Progenitor cell of endocrine pancreas (in vitro differentiated cells): ENCODE measurements at places on chromosomes 7 and 10.
A peak's percentile ranks its signal among the peaks of the same experiment; 100 is the strongest.

- no peak for DNase-seq
Measured at GRCh38 chr10:122232769-122233168, 38.3 kb upstream of the BTBD16 start.

- DNase-seq = no peak
Measured at GRCh38 chr10:64097391-64098122, 576.4 kb downstream of the REEP3 start.

DNA sequence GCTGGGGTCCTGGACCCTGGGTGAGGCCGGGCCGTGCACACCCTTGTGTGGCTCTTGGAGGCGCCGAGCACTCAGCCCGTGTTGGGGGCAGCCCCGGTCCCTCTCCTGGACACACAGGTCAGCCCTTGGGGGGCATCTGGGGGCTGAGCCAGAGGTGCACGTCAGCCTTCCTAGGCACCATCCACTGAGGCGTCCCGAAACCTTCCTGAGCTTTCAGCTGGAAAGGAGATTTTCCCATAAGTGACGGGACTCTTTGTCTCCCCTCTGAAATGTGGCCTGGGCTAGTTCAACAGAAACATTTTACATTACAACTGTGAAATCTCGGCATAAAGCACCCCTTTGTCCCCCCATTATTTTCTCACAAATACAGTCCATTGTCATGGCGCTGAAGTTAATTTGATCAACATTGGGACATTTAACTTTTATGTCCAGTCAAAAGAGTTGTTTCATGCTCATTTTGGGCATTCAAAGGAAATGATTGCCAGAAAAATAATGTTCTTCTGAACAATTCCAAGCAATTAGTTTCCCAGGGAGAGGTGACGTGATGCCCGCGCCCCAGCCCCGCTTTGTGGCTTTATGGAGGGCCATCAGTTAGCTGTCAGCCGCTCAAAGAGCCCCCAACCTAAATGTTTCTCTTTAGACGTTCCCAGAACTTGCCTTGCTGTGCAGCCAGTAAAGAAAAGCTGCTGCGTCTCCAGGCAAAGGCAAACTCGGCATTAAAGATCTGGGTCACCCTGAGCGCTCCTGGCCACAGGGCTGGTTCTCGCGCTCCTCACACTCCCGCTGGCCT lies 70.8 kb downstream of the NKX6-2 start:
- no peak for DNase-seq

DNA sequence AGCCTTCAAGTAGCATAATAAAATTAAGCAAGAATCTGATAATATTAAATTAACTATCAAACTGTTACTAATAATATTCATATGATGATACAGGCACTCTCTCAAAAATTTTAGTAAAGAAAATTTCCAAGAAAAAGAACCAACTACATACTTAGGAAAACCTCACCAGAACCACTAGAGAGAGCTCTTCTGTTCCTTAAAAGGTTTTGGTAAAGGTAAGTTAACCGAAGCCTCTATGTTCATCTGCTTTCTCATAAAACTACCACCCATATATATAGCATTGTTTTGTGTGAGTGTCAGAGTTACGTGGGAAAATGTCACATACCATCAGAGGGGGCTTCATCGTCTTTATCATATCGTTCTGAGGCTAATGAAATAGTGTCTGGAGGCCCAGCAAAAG lies 20.7 kb downstream of the SKAP2 start:
- no peak for DNase-seq

GRCh38 chr10:88114368-88114767 lies 250.9 kb downstream of the PTEN start:
- no peak for DNase-seq

DNA sequence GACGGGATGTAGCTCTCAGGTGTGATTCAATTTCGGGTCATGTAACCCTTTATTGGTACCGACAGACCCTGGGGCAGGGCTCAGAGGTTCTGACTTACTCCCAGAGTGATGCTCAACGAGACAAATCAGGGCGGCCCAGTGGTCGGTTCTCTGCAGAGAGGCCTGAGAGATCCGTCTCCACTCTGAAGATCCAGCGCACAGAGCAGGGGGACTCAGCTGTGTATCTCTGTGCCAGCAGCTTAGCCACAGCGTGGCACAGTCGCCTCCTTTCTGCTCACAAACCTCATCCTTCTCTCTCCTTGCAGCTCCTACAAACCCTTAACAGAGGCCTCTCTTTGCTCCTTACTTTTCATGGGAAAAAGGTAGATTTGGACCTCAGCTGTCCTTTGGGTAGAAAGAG lies 197.5 kb upstream of the PRSS58 start:
- DNase-seq = no peak

- no peak for DNase-seq
Measured at GRCh38 chr7:90005836-90006235, 148.4 kb upstream of the STEAP1 start.

- DNase-seq = no peak
Measured at GRCh38 chr10:124935946-124936345, 6.0 kb upstream of the ZRANB1 start.

DNA sequence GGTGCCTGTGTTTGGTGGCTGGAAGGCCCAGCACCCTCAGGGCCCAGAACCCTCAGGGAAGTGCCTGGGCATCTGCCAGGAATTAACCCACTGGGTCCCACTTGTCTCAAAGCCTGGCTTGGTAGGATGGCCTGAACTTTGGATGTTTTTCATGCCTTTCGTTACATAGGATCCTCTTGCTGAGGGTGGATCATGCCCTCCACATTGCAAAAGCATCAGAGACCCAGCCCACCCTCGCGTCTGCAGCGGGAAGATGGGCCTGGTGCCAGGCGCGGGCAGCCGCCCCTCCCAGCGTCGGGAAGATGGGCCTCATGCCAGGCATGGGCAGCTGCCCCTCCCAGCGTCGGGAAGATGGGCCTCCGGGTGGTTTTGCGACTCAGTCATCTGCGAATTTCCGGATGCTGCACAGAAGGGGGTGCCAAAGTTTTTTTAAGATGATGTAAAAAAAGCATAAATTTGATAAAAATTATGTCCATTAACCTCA lies 51.9 kb upstream of the PRKAR1B start:
- no peak for DNase-seq

- no peak for DNase-seq
Measured at GRCh38 chr10:63865210-63865609, 344.0 kb downstream of the REEP3 start.

DNA sequence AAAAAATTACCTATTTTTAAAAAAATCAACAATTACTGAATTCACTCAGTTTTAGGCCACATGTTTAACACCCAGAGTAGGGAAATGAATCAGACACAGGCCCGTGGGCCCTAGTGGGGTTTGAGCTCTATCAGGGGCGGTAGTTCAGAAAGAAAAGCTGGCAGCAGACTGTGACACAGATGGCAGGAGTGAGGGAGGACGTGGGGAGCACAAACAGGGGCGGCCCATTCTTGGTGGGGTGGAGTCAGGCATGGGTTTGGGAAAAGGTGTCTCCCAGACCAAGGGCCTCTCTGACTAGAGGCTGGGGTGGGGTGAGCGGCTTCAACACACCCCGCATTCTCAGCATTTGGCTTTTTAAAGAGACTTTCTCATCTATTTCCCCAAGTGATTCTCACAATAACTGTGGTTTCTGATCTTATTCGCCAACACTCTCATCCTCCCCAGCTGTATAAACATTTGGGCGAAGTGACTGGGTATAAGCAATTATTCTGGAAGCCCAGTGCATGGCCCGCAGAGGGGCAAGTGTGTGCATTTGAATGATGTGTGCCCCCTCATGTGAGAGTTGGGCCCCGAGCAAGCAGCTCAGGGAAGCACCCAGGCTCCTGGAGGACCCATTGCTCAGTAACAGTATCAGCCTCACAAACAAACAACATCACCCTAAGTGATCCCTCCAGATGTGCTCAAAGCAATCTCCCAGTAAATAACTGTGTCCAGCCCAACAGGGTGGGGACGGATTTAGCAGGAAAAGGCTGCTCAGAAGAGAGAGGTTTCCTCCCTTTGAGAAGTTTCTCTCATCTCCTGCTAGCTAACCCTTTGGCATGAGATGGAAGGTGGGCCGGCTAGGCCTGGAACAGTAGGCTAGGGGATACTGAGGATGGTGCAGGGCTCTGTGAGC lies 437.6 kb upstream of the ZMIZ1 start:
- DNase-seq = no peak

- peak; percentile 54 for DNase-seq
Measured at GRCh38 chr7:130273081-130273932, 6.6 kb downstream of the CPA2 start.

DNA sequence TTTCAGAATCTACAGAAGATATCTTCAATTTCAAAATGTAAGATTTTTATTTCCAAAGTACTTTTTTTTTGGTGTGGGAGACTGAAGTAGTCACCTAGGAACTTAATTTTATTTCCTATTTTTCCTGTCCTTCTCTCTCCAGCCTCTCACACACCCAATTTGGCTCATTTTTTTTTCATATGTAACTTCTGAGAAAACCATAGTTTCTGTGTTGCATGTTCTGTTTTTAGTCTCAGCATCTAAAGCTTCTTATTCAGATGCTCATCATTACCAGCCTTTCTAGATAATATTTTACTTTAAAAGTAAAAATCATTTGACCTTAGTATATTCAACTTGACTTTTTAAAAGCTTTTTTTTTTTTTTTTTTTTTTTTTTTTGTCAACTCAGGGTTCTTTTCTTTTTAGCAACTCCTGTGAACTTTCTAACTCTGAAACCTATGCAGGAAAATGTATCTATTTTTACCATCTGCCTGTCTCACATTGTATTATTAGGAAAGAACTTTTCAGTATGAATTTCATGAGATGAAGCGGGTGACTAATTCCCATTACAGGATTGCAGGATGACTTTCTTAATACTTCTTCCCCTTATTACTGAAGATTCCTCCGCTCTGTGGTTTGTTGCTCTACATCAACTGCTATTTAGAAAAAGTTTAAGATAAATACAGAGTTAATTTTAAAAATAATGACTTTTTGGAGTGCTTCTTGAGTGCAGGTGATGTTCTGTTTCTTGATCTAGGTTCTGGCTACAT lies 73.6 kb upstream of the LSM8 start:
- DNase-seq = no peak

DNA sequence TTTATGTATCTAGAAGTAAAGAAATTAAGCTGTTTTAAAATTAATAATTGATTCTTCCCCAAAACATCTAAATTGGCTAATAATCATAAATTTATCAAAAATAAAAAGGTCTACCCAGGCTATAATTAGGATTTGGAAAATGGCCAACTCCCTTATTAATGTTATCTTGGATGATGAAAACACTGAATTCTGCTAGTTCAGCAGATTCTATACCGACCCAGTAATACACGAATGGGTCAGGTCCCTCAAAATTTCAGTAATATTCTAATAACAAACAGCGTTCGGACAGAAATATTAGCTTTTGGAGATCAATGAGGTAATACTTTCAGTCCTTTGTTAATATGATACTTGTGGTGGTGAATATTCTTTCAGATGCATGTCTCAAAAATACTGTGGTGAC lies 360.7 kb upstream of the MGMT start:
- no peak for DNase-seq

DNA sequence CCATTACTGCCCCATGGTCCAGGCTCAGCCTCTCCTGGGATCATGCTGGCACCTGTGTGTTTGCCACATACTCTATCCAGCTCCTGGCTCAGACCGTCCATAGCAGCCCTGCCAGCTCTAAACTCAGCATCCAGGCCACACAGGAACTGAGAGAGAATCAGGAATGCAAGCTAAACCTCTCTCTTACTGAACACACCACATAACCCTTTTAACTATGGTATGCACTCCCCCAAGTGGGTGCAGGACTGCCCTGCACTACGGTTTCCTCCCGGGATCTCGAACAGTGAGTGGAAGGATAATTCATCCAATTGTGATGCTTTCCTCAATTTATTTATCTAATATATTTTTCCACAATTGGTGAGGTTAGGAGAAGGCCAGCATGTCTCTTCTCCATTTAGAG lies 17.1 kb upstream of the ZNF800 start:
- DNase-seq = no peak

DNA sequence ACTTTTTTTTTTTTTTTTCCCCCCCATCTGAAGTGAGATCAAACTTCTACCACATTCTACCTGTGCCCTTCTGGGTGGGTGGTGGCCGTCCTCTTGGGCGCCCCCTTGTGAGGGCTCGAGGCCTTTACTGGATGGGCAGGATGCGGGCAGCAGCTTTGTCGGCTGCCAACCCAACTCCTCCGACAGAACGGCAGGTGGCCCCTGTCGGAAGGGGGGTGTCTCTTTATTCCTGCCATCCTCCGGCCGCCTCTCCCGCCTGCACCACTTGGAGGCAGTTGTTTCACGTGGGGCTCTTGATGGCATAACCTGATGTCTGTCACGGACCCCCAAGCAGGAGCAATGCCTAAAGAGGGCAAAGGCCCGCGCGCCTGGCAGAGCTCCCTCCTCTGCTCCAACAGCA lies 31.0 kb downstream of the AMZ1 start:
- DNase-seq = no peak

DNA sequence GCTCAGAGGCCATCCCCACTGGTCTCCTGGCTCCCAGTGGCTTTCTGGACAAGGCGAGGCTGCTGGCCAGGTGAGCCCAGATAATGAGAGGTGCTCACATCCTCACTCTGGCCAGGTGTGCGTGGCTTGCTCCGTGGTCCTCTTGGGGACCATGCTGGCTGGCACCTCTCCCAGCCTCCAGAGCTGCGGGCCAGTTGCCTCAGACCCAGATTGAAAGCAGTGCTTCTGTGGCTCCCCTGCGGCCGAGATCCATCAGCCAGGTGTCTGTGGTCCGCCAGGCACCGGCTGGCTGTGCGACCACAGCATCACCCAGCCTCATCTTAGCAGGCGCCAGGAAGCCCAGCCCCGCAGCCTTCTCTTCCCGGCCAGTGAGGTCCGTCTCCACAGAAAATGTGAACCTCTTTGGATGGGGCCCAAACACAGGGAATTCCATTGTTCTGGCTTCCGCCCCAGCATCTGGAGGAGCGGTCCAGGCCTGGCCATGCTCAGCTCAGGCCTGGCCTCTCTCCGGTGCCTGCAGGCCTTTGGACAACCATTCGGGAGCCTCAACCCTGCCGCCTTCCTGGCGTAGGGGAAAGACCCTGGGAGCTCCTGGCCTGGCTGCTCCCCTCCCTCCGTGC lies 5.2 kb upstream of the TTYH3 start:
- DNase-seq = no peak

- DNase-seq = no peak
Measured at GRCh38 chr10:69468751-69469089, 17.5 kb downstream of the TSPAN15 start.

DNA sequence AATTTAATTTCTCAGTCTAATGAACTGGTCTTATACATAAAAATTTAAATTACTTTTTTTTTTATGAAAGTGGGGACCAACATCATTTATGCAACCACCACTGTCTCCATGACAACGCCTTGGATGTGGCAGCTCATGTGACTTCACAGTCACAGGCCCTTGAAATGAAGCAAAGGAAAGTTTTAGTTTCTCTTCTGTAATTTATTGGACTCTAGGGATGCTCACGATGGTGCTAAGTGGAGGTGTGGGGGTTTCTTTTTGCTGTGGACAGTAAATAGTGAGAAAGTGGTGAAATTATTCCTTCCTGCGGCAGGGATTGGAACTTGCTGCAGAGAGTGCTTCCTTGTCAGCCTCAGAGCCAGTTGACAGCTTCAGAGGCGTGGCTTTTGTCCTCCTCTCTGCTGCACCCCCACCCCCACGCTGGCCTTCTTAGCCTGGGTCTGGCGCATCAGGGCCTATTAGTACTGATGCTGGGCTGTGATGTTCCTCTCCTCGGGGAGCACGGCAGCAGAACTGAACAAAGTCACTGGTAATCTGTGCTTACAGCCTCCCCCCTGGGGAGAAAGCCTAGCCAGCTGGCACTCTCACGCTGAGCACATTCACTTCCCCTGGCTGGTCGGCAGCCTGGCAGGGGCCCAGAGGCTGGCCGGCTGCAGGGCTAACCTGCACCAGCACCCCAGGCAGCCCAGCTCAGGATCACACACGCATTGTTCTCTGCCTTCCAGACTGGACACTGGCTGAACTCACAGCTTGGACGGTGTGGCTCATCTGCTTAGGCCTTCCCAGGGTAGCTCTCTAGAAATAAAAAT lies 517.5 kb upstream of the GALNT17 start:
- no peak for DNase-seq
